Chondrocyte (in vitro differentiated cells): ENCODE measurements at places on chromosomes 16 and 17.

- DNase-seq = no peak
Measured at GRCh38 chr16:8924214-8924613, 39.5 kb downstream of the USP7 start.

DNA sequence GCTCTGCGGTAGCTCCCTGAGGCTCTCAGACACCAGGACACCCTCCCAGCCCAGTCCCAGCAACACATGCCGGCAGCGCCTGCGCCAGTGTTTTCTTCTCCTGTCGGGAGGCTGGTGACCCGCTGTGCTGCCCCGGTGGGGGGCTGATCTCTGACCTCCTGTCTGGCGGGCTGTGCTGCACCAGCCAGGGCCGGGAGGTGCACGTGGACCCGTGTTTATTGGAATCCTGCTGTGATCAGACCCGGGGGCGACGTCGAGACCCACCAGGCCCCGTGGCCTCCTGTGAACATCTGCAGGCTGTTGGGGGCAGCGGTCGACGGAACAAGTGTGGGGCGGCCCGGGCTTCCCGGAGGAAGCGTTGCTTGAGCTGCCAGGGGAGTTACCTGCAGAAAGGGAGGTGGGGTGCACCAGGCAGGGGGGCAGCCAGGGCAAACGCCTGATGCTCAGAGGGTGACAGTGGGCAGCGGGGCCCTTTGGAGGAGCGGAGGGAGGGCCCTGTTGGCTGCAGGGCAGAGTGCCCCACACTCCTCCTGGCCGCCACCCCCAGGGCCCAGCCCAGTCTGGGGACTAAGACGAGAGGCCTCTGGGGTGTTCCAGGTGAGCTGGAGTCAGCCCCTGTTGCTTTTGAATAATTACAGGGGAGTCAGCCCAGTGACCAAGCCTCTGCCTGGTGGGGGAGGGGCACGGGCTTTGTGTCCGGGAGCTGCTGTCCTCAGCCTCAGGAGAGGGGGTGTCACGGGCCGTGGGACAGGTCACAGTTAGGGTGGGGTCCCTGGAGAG, 2.3 kb upstream of the SSTR5 start:
- DNase-seq = no peak

DNA sequence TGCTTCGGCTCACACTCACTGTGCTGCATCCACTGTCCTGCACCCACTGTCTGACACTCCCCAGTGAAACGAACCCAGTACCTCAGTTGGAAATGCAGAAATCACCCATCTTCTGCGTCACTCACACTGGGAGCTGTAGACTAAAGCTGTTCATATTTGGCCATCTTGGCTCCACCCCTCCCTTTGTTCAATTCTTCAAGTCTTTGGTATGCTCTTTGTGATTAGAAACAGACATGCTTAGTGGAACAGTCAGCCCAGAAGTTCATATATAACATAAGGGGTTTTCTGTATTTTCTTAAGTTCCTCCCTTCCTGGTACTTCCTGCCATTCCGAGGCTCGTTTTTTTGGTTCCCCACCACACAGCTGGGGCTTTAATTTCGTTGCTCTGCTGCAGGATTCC, 398.5 kb upstream of the DYNLRB2 start:
- no peak for DNase-seq

DNA sequence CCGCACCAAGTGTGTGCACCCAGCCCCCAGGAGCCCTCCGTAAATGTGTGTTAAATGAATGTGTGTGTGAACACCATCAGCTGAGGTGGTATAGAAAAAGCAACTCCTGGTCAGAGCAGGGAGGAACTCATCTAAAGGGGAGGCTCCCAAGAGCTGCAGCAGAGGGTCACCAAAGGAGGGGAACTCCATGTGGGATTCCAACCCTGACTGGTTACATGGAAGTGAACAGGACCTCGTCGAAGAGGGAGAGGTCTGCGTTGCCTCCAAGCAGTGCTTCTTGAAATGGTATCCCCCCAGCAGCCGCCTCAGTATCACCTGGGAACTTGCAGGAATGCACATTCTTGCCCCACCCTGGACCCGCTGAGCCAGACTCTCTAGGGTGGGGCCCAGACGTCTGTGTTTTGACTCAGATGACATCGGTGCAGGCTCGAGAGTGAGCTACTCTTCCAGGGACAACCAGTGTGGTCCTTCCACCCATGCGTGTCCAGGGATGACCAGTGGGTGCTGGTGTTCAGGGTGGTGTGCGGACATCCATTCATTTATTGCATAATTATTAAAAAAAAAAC, 30.8 kb downstream of the ADCY9 start:
- no peak for DNase-seq
